ENCODE measurements at places on chromosomes 1 and 21. TPM values are rescaled to one million over a fixed set of nuclear protein-coding genes. Genes with fewer than 3 reads are reported as not detected.

DNA sequence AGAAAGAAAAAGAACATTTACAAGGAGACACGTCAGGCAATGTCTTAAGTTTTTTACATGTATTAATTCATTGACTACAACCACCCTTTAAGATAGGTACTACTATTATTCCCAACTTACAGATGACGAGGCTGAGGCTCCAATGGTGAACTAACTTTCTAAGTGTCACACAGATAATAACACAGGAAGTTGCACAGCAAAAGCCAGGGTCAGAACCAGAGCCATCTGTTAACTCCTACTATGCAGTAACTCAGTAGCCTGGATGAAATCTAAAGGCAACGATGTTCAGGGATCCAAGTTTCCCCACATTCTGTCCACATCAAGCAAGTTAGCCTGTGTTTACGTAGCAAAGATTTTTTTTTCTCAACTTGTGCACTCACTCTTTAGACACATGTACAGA, 371.7 kb downstream of the PTPRC start:
- no peak for DNase-seq

DNA sequence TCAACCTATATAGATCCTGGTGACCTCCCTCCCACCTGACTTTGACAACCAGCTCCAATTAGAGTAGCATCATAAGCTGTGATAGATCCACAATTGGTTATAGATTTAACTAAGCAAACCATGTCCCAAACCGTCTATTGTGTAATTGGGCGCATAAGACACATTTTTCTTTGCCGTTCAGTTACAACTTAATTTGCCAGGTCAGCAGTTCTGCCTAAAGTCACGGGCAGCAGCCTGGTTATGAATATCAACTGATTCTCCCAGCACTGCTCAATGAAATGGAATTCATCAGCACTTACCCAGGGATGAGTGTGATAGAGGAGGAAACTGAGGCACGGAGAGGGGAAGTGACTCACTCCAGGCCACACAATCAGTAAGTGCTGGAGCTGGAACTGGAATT, 73.4 kb downstream of the KLHDC7A start:
- DNase-seq, result no peak

GRCh38 chr21:45391743-45392572, 13.0 kb upstream of the COL18A1 start:
- DNase-seq, result no peak

GRCh38 chr1:30329802-30330557, 393.4 kb downstream of the MATN1 start:
- DNase-seq, result no peak

GRCh38 chr1:6419804-6420453, at the start of gene HES2:
TSS of gene HES2 (minus strand) at chr1:6419919. CDS start at chr1:6419820, 99 bp downstream.
- no peak for DNase-seq

The CD244 gene
- 1.9 TPM for total RNA-seq

The APOBEC4 gene
- total RNA-seq, result 4.6 TPM

Measured in umbilical cord (tissue), 2 donors.